Neural crest cell (in vitro differentiated cells): ENCODE measurements at places on chromosomes 4 and X. TPM values are rescaled to one million over a fixed set of nuclear protein-coding genes. Genes with fewer than 3 reads are reported as not detected.

GRCh38 chrX:54413753-54414152 is 26.5 kb upstream of the TSR2 start:
- DNase-seq, result no peak

GRCh38 chr4:52912608-52913007 is 50.5 kb downstream of the RASL11B start:
- DNase-seq, result no peak

GRCh38 chr4:133960975-133961374 is 240.6 kb downstream of the PABPC4L start:
- no peak for DNase-seq

GRCh38 chr4:153502584-153502983 is 36.4 kb downstream of the TMEM131L start:
- DNase-seq, result no peak

The KIT gene
- 14.5 and 18.7 TPM in 2 replicates for total RNA-seq

GRCh38 chr4:89724716-89725115 is 112.2 kb downstream of the SNCA start:
- no peak for DNase-seq

The BEND2 gene
- not detected in 2 replicates for total RNA-seq

GRCh38 chr4:30696191-30696590 is 24.0 kb upstream of the PCDH7 start:
- no peak for DNase-seq

The UCP1 gene
- total RNA-seq, result not detected in 2 replicates

DNA sequence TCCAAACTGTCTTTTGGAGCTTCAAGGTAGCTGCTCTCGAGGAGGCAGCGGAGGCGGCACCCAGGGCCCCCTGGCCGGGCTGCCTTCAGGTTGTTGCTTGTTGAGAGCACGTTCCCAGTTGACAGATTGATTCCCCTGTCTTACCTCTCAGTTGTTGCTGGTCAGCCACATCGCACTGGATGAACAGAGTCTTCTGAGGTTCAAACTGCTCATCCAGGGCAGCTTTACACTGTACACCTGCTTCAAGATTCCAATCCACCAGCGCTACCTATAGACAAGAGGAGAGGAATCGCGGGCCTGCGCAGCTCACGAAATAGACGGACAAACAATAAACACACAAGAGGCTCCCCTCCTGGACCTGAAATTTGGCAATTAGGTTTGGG is 497 bp downstream of the HPGD start:
- peak; percentile 2 for DNase-seq

The ZNF732 gene
- total RNA-seq, result 4.0 and 5.1 TPM in 2 replicates

The MAGEC2 gene
- not detected in 2 replicates for total RNA-seq

- DNase-seq, result no peak
Observed at GRCh38 chr4:75834095-75834771, 68.0 kb downstream of the PPEF2 start.

- no peak for DNase-seq
Observed at GRCh38 chr4:155566354-155566753, 100.3 kb upstream of the GUCY1A1 start.

DNA sequence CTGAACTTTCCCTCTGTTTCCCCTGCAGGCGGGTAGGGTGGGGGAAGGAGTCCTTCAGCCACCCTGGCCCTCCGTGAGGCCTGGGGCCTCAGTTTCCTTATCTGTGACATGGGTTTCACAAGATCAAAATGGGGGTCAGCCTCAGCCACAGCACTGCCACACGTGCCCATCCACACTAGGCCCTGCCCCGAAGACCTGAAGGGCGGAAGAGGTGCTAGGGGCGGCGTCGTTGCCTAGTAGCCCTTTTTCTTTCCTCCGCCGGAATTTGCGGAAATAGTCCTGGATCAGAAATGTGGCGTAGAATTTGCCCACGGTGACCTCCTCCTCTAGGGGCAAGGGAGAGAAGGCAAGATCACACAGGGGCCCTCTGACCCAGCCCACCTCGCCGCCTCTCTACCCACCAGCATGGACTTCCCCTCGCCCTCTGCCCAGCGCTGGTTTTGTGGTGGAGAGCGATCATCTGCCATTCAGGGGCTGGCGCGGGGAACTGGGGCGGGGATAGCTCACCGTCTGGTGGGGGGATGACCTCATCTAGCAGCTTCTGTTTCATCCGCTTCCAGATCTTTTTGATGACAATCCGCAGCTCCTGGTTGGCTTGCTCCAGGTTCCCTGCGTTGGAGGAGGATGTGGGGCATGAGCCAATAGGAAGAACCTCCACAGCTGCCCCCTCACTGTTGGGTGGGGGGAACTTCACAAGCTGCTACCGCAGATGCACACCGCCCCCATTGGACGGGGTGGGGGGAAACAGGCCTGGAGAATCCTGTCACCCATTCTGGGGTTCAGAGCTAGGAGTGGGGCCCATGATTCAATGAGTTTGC is 9.7 kb upstream of the SYP start:
- no peak for DNase-seq

The DGAT2L6 gene
- total RNA-seq, result not detected in 2 replicates

GRCh38 chr4:176185051-176185450 is 10.3 kb downstream of the SPATA4 start:
- no peak for DNase-seq

DNA sequence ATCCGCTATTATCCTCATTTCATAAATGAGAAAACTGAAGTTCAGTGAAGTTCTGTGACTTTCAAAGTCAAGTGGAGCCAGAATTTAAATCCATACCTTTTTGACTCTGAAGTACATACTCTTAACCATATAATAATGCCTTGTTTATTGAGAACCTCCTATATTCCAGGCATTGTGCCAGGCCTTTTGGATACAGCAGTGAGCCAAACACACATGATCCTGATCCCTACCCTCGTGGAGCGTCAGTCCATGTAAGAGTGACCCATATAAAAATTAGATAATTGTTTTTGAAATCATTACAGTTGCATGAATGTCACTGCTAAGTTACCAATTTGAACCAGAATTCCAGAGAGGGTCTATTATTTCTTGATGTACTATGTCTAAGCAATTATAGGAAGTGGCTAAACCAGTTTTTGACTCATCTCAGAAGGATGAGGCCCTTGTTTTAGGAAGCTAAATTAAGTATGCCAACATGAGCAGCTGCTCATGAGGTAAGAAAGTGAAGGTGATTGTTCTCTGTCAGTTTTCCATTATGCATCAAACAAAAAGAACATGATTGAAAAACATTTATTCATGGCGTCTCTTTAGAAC is 289.5 kb downstream of the GLUD2 start:
- DNase-seq, result no peak

- no peak for DNase-seq
Observed at GRCh38 chrX:154304846-154305245, 9.3 kb downstream of the TKTL1 start.

GRCh38 chr4:81555489-81555888 is 83.8 kb upstream of the RASGEF1B start:
- DNase-seq, result no peak

DNA sequence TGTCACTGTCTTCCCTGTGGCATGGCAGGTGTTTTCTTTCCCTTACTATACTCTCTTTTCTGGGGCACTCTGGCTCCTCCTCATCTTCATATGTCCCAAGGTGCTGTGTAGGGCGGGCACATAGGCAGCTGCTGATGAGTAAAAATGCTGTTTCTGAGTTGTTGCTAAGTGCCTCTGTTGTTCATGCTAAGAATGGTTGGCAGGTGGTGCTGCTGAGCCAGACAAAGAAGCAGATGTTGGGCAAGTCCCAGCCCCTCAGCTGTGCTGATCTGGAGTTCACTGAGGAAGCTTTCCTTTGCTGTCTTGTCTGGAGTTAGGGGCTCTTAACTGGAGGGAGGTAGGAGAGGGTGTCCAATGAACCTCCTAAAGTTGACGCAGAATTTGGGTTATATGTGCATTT is 40.6 kb downstream of the HADH start:
- peak; percentile 35 for DNase-seq

- no peak for DNase-seq
Observed at GRCh38 chr4:3043282-3044020, 30.9 kb downstream of the HTT-AS start.

DNA sequence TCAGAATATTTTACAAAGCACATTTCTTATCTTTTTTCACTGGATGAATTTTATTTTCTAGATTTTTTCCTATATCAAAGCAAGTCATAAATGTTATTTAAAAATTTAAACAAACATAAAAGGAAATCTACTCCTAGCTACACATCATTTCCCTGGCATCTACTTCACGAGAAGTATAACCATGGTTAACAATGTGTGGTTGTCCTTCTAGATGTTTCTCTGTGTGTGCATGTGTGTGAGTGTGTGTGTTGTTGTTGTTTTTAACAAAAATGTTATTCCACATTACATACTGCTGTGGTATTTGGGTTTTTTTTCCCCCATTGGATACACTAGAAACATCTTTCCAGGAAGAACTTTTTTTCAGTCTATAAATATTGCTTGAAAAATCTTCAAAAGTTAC is 103.1 kb downstream of the CHIC2 start:
- no peak for DNase-seq

DNA sequence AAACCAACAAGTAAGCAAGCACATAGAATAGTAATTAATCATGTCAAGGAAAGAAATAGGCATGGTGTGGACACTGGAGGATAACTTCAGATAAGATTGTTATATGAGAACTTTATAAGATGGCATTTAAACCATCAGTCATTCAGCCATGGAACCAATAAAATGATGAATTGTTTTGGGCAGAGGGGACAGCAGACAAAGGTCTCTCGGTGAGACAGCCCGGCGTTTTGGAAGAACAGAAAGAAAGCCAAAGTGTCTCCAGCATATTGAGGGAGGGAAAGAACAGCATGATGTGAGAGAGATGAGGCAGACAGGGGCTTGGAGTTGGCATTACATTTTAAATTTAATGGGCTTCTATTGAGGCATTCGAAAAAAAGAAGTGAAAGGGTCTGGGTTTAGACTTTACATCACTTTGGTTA is 883 bp upstream of the PPM1K start:
- DNase-seq, result no peak

GRCh38 chr4:30945586-30945985 is 225.4 kb downstream of the PCDH7 start:
- no peak for DNase-seq

The RPL10 gene
- total RNA-seq, result 2,853 and 2,857 TPM in 2 replicates

GRCh38 chr4:110137829-110138228 is 60.6 kb downstream of the ELOVL6 start:
- no peak for DNase-seq

GRCh38 chr4:53349091-53349491 is 16.8 kb downstream of the SCFD2 start:
- no peak for DNase-seq

DNA sequence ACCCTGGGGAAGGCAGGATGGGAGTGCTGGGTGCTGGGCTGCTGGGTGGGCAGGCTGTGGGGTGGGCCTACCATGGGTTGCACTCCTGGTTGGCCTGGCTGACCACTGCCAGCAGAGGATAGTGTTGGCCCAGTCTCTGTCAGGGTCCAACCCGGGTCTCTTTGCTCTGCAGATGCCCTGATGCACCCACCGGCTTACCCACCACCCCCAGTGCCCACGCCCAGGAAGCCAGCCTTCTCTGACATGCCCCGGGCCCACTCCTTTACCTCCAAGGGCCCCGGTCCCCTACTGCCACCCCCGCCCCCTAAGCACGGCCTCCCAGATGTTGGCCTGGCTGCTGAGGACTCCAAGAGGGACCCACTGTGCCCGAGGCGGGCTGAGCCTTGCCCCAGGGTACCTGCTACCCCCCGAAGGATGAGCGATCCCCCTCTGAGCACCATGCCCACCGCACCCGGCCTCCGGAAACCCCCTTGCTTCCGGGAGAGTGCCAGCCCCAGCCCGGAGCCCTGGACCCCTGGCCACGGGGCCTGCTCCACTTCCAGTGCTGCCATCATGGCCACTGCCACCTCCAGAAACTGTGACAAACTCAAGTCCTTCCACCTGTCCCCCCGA is 14.2 kb upstream of the ADD1 start:
- DNase-seq, result no peak

The ETDB gene
- total RNA-seq, result not detected in 2 replicates

The ALAS2 gene
- total RNA-seq, result not detected in 2 replicates

The DMRTC1 gene
- 0.56 and 1.2 TPM in 2 replicates for total RNA-seq

DNA sequence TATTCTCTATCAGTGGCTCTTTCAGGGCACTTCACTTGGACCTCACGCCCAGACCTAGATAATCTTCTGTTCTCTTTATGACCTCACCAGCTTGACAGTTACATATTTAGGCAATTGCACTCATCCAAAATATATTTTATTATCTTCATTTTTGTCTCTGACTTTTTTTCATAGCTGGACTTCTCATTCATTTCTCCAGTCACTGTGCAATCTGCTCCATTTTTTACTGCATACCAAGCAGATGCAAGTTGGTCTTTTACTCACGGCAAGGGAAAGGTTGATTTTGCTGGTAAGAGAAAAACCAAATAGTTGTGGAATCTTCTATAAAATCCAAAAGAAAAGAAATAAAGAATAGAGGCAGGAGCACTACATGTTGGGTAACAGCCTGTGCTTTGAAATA is 31.7 kb downstream of the MAD2L1 start:
- DNase-seq, result no peak

- DNase-seq, result no peak
Observed at GRCh38 chr4:61604054-61604453, 403.9 kb downstream of the ADGRL3 start.
